CD8-positive, alpha-beta memory T cell (primary cell): ENCODE measurements at places on chromosomes 12 and 14.

DNA sequence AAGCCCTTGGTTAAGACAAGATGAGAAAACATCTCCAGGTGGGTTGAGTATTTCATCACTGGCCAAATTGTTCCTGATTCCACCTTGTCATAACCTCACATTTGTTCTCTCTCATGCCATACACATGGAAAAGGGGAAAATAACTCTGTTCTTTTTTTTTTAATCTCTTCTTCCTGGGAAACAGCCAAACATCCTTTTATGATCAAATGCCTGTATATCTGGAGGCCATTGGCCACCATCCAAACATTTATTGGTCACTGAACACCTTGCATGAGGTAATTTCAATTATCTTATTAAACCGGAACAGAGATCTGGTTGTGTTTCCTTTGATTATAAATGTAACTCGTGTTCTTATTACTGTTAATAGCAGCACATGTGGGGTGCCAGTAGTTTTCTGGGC lies 469.6 kb downstream of the NPAS3 start:
- DNase-seq, result no peak
- H3K27ac ChIP-seq, result no peak overlapping the region
- H3K36me3 ChIP-seq, result no peaks in the 10 kb centered on the region

- no peaks in the 10 kb centered on the region for H3K27me3 ChIP-seq
- no peak overlapping the region for H3K4me3 ChIP-seq
- H3K4me1 ChIP-seq, result no peaks in the 10 kb centered on the region
- no peaks in the 10 kb centered on the region for H3K36me3 ChIP-seq
- DNase-seq, result no peak
Measured at GRCh38 chr12:116202433-116202832, 75.1 kb downstream of the MED13L start.

GRCh38 chr14:66487164-66487563 lies 993 bp downstream of the CCDC196 start:
- no peaks in the 10 kb centered on the region for H3K4me1 ChIP-seq
- no peaks in the 10 kb centered on the region for H3K27me3 ChIP-seq
- no peak overlapping the region for H3K27ac ChIP-seq
- no peak for DNase-seq

GRCh38 chr12:62530596-62530995 lies 64.0 kb downstream of the MON2 start:
- no peak overlapping the region for H3K27ac ChIP-seq
- H3K4me3 ChIP-seq, result no peak overlapping the region
- H3K36me3 ChIP-seq, result peaks cover 14% of the 10 kb centered on the region
- no peak for DNase-seq

- H3K36me3 ChIP-seq, result peaks cover 16% of the 10 kb centered on the region
- H3K4me3 ChIP-seq, result no peak overlapping the region
- peaks cover 10% of the 10 kb centered on the region for H3K4me1 ChIP-seq
- DNase-seq, result no peak
Measured at GRCh38 chr14:91175291-91176201, 61.7 kb downstream of the DGLUCY start.

- H3K27me3 ChIP-seq, result no peaks in the 10 kb centered on the region
- no peak overlapping the region for H3K27ac ChIP-seq
- no peaks in the 10 kb centered on the region for H3K36me3 ChIP-seq
- no peaks in the 10 kb centered on the region for H3K4me1 ChIP-seq
- no peak for DNase-seq
Measured at GRCh38 chr12:7369274-7369729, 65.4 kb downstream of the ACSM4 start.

DNA sequence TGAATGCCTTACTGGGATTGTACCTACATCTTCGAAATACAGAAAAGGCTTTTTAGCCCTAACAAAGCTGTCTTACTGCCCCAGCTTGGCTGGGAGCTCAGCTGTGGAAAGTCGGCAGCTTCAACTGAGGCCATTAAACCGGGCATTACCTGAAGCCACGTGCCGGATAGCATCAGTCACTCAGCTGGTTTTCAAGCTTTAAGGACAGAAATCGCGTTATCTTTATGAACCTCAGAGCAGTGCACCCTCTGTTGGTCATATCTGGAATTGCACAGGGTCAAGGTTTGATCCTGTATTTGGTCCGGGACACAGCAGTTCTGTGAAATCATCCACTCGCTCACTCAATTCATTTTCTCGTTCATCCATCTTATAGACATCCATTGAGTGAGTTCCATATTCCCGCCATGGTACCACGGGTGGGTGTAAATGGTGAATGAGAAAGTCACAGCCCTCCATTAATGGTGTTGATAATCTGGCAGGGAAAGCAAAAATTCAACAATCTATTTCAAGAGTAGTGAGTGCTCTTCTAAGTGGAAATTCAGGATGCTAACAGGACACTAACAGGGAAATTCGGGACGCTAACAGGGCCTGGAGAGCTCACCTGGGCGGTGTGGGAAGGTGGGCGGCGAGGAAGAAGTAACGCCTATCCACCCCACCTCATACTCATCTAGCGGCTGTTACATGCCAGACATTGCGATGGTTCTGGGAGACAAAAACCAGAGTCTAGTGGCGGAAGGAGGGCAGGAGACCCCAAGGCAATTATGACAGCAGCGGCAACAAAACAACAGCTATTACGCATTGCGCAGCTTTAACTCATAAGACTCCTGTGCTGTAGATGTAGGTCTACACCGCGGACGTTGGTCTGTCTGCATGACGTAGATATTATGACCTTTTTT lies 60.6 kb upstream of the TCL1A start:
- H3K4me1 ChIP-seq, result no peaks in the 10 kb centered on the region
- no peaks in the 10 kb centered on the region for H3K36me3 ChIP-seq
- H3K27me3 ChIP-seq, result no peaks in the 10 kb centered on the region
- no peak overlapping the region for H3K4me3 ChIP-seq
- DNase-seq, result no peak
- H3K27ac ChIP-seq, result no peak overlapping the region

DNA sequence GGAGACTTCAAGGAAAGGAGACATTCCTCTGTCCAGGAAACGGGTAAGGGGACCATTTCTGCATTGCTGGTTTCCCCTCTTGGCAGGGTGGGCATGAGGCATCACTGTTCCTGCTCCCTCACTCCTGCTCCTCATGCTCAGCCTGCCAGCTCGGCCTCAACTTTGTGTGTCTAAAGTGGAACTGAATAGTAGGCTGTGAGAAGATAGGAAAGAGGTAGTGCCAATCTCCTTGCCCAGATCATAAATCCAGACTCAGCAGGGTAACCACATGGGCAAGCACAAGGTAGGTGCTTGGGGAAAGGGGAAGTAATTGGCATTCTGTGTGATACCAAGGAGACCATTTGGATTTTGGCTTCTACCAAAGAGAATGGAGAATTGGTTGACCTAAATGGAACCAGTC lies 2.6 kb downstream of the LTB4R start:
- H3K27me3 ChIP-seq, result no peaks in the 10 kb centered on the region
- no peak overlapping the region for H3K27ac ChIP-seq
- peaks cover 57% of the 10 kb centered on the region for H3K4me1 ChIP-seq
- peak overlapping the region; percentile 33 for H3K4me3 ChIP-seq
- H3K36me3 ChIP-seq, result no peaks in the 10 kb centered on the region

DNA sequence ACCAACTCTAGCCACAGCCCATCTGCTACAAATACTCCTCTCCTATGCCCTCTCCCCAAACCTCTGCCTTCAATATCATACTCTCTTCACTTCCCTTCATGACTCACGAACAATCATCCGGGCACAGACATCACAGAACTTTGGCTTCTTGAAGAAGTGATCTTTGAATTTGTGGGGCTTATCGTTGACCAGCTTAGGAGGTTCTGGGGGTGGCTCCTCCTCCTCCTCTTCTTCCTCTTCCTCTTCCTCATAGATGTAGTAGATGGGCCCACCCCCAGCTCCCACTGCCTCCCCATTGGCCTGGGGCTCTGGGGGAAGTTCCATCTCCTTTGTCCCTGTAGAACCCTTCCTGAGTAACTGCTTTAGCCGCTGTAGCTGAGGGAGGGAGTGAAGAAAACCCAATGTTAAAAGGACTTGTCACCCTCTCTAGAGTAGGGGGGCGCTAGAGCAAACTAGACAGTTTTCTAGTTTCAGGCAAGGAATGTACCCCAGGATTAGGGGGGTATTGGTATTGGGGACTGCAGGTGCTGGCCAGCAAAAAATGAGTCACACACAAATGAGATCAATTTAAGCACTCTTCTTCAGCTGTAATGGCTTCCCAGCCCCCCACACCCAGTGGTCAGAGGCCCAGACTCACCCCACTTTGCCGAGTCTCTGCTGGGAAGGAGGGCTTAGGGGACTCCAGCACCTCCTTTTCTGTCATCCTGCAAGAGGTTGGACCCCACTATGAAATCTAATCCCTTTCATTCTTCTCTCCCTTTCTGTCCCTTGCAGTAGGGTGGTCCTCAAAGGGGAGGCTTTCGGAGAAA lies 1.8 kb downstream of the STAC3 start:
- no peaks in the 10 kb centered on the region for H3K4me1 ChIP-seq
- no peaks in the 10 kb centered on the region for H3K36me3 ChIP-seq
- no peak overlapping the region for H3K4me3 ChIP-seq
- DNase-seq, result no peak

DNA sequence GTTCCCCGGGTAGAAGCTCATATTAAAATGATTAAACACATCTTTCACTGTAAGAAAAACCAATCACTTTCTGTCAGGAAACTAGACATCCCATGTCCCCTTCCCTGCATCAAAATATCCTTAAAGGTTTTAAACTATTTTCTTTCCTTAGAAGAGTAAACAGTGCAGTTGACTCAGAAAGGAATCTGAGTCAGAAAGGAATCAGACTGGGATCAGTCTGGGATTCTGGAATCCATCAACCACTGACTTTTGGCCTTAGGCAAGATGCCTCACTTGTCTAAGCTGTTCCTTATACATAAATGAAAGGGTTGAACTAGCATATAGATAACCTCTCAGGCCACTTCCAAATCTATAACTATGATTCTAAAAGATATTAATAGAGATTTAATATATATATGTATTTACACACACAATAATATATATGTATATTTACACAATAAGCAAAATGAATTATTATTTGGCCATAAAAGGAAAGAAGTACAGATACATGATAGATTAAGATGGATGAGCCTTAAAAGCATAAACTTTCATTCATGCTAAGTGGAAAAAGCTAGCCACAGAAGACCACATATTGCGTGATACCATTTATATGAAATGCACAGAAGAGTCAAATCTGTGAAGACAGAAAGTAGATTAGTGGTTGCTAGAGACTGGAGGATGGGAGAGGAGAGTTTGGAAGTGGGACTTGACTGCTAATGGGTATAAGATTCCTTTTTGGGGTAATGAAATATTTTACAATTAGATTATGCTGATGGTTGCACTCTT lies 114.4 kb downstream of the SLC38A1 start:
- DNase-seq, result no peak
- H3K4me3 ChIP-seq, result no peak overlapping the region
- no peaks in the 10 kb centered on the region for H3K27me3 ChIP-seq

DNA sequence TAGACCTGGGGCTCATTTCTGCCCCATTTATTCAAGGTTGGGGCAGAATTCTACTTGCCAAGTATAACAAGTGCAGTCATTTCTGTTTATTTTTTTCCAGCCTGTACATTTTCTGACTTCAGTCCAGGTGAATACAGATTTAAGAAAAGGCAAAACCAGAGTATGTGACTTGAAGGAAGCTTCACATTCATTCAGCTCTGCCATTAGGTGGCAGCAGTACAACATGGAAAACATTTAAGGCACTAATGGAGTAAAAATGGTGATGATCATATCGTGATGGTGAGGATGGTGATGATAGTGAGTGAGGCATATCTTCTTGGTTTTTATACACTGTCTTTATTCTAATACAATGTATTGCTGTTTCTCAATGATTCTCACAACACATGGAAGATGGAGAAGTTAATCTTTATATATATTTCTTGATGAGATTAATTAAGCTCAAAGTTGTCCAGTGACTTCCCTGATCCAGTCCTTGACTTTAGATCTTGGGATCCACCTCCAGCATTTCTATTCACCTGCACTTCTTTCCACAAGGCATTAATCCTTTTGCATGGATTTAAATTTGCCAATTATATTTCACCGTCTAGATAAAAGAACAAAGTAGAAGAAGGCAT lies 176.7 kb upstream of the SEL1L start:
- H3K27ac ChIP-seq, result no peak overlapping the region
- no peak for DNase-seq

GRCh38 chr12:10722905-10723746 lies at the start of gene YBX3:
Gene YBX3, minus strand, starts transcription at chr12:10723323. Its CDS starts 212 bp downstream, at chr12:10723111.
- H3K27ac ChIP-seq, result peak within 1 kb of the TSS; percentile 87
- H3K36me3 ChIP-seq, result no peaks in the 10 kb centered on the region
- peaks cover 10% of the 10 kb centered on the region for H3K27me3 ChIP-seq
- H3K4me1 ChIP-seq, result peaks cover 15% of the 10 kb centered on the region
- peak; percentile 79 for DNase-seq

GRCh38 chr12:1201886-1202285 lies 210.9 kb downstream of the ERC1 start:
- H3K27ac ChIP-seq, result peak overlapping the region; percentile 7
- no peak for DNase-seq
- H3K4me3 ChIP-seq, result no peak overlapping the region
- H3K4me1 ChIP-seq, result peaks cover 19% of the 10 kb centered on the region
- H3K36me3 ChIP-seq, result no peaks in the 10 kb centered on the region
- H3K27me3 ChIP-seq, result no peaks in the 10 kb centered on the region

- DNase-seq, result peak; percentile 86
- no peaks in the 10 kb centered on the region for H3K36me3 ChIP-seq
- no peaks in the 10 kb centered on the region for H3K27me3 ChIP-seq
Measured at GRCh38 chr14:74401504-74402241, 24.3 kb downstream of the SYNDIG1L start.

DNA sequence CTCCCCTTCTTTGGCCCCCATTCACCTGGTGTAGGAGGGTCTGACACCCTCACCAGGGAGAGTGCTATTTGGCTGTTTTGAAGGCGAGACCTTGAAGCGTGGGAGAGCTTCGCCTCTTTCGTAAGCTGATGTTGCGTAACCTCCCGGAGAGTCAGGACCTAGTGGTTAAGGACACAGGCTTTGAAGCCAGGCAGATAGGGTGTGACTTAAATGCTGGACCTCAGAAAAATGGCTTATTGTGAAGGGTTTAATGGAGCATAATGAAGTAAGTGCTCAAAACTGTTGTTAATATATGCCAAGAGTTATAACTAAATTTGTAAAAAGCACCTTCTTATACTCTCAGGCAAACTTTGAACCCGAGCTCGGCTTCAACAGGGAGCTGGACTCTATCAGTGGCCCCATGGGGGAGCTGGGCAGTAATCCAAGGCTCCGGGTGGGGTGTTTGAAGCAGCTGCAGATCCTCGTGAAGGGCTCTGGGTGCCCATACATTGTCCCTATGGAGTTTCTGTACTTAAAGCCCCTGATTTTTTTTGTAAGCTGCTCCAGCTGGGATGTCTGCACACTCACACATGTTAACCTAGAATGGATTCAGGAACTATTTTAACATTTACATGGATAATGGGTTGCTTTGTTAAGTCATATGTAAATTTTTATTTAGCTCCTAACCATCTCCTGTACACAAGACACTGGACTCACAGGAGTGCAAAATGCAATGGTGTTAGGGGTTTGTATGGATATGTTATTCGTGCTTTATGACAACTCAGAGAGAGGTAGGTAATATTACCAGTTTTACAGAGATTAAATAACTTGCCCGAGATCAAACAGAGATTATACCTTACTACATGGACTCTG lies 26.0 kb downstream of the PPFIBP1 start:
- no peaks in the 10 kb centered on the region for H3K4me1 ChIP-seq
- DNase-seq, result no peak
- H3K36me3 ChIP-seq, result no peaks in the 10 kb centered on the region

- no peak overlapping the region for H3K4me3 ChIP-seq
- H3K36me3 ChIP-seq, result no peaks in the 10 kb centered on the region
- no peaks in the 10 kb centered on the region for H3K4me1 ChIP-seq
- no peaks in the 10 kb centered on the region for H3K27me3 ChIP-seq
- no peak for DNase-seq
Measured at GRCh38 chr12:6157482-6157881, 33.0 kb upstream of the VWF start.

GRCh38 chr12:24562771-24563431 lies 386.0 kb downstream of the BCAT1 start:
- no peaks in the 10 kb centered on the region for H3K4me1 ChIP-seq
- no peaks in the 10 kb centered on the region for H3K36me3 ChIP-seq
- no peak overlapping the region for H3K4me3 ChIP-seq
- peaks cover 9% of the 10 kb centered on the region for H3K27me3 ChIP-seq
